ENCODE measurements at places on chromosomes 16 and 17.

GRCh38 chr16:87435372-87436224 lies 43.5 kb downstream of the MAP1LC3B start:
- no peak for DNase-seq

- no peak for DNase-seq
These were observed 226.8 kb downstream of the CPPED1 start for GRCh38 chr16:12576878-12577277.

- peak; percentile 59 for DNase-seq
These were observed 5.8 kb upstream of the RARA start for GRCh38 chr17:40303009-40303657.

- no peak for DNase-seq
These were observed 19.0 kb upstream of the CPHXL start for GRCh38 chr16:75745242-75745641.

GRCh38 chr17:28527181-28527681 lies 21.1 kb downstream of the FOXN1 start:
- no peak for DNase-seq

DNA sequence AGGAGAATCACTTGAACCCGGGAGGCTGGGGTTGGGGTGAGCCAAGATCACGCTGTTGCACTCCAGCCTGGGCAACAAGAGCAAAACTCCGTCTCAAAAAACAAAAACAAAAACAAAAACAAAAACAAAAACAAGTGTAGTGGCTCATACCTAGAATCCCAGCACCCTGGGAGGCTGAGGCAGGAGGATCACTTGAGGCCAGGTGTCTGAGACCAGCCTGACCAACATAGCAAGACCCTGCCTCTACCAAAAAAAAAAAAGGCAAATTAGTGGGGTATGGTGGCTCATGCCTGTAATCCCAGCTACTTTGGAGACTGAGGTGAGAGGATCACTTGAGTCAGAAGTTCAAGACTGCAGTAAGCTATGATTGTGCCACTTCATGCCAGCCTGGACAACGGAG lies 26.4 kb upstream of the HAPSTR1 start:
- DNase-seq = no peak

GRCh38 chr17:74088934-74089329 lies 114.5 kb upstream of the RPL38 start:
- no peak for DNase-seq

- no peak for DNase-seq
These were observed 197.7 kb downstream of the WWOX start for GRCh38 chr16:78297066-78297666.

DNA sequence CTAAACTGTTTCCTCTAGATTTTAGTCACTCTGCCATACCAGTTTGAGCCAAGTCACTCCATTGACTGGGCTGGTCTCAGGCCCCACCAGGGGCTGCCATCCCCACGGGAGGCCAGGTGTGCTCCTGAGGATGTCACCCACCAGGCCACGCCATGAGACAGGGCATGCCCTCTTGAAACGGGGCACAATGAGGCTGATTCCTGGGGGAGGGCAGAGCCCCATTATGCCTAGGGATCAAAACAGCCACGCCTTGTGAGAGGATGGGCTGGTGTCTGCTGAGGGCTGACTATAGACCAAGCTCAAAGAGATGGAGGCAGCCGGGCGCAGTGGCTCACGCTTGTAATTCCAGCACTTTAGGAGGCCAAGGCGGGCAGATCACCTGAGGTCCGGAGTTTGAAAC lies 21.5 kb downstream of the GINS2 start:
- no peak for DNase-seq

DNA sequence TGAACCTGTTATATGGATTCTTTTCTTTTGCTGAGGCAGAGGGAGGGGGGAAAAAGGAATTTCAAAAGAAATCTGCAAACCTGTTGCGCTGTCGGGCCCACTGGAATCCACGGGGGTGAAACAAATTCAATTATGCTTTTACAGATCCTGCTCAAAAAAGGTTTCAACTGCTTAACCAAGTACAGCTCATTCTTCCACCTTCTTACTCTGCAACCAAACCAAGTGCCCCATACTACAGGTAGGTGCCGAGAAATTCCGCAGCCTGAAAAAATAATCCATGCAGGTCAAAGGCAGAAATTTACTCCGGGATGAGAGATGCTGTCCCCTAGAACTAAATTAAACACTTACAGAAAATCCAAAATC lies 416 bp downstream of the RNF43 start:
- no peak for DNase-seq

GRCh38 chr17:74287031-74287602 lies 13.1 kb downstream of the DNAI2 start:
- no peak for DNase-seq

DNA sequence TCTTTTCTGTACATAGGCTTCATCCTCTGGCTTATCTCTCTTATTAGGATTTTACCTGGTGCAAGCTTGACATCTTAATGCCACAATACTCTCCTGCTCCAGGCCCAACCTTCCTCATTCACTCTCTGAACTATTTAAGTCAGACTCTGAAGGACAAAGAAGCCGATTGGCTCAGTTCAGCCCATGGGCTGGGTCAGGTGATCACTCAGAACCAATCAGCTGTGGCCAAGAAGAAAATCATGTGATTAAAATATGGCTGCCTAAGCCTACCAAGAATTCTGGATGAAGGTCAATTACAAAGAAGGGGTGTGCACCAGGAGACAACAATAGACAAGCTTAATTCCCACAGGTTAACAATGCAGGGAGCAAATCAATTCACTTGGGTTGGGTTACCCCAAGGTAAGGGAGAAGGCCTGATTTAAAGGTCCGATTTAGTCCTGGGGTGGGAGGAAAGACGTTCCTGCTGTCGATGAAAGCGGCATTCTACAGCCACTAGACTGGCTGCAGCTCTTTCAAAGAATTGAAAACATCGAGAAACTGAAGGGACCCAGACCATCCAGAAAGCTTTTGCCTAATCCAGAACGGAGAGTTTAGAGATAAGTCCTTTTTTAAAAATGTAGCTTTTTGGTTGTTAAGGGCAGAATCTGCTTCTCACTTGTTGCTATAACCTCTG lies 42.9 kb upstream of the NFAT5 start:
- DNase-seq = peak; percentile 36

- DNase-seq = peak; percentile 15
These were observed 1231.8 kb downstream of the CDH11 start for GRCh38 chr16:63890081-63890480.

DNA sequence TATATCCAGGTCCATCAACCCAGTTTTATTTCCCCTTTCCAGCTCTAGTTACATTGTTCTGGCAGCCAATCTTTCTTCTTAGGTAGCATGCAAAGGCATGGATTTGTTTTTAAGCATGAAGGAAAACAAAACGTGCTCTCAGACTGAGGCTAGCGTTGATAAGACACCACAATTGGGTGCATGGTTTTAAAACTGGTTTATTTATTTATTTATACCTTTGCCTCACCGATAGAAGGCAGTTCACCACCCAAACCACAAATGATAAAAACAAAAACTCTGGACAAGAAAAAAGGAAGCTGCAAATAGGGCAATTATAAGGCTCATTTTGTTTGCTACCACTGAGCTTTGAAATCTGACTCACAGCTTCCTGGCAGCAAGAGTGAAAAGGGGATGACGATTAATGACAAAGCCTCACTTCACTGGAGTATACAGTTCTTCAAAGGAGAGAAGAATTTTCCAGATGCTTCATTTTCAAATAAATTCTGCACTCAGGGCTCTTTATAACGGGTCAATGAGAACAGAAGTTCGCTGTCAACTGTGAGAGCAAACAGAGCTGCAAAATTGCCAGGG lies 278.4 kb upstream of the IRX5 start:
- DNase-seq = no peak

Measured in Caki2 (cell line).